Activated naive CD4-positive, alpha-beta T cell (primary cell): ENCODE measurements at places on chromosomes 1 and 21.

- no peak for DNase-seq
These were observed 169 bp downstream of the UBAP2L start for GRCh38 chr1:154220970-154221277.

- no peak for DNase-seq
These were observed 109.9 kb downstream of the CASZ1 start for GRCh38 chr1:10686404-10687040.

GRCh38 chr1:8974551-8974950 is 28.9 kb downstream of the CA6 start:
- DNase-seq: no peak

DNA sequence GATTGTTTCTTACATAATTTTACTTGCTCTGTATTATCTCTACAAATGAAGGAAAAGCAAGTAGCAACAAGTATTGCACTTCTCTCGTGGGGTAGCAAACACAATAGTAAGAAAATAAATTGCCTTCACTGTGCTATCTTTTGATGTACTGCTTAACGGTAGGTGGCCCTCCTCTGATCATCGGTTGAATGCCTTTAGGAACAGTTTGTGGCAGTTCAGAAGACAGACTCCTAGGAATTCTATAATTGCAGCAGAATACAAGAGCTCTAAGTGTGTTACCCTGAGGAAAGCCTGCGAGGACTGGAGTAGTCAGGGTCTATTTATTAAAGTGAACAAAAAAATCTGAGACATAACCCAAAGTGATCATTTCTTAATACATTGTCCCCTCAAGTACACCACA is 1135.9 kb downstream of the KCNT2 start:
- DNase-seq: no peak

DNA sequence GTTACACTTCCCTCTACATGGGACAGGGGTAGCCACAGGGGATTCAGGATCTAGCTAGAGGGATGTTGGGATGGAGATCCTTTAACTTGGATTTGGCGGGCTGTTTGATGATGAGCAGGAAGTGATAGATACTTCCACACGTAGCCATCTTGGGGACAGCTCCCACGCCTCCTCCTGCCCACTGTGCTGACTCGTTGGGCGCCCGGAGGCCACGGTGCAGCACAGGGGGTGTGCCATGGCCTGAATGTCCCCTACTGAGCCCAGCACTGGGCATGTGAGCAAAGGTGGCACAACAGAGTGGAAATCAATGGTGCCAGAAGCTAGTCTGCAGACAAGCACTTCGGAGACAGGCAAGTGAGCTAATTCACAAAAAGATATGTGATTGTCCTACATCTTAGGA is 31.6 kb upstream of the CCSAP start:
- DNase-seq: no peak

- DNase-seq: no peak
These were observed 303.3 kb downstream of the S1PR1 start for GRCh38 chr1:101540161-101540560.

- DNase-seq: no peak
These were observed 6.4 kb upstream of the RGS2 start for GRCh38 chr1:192802406-192802805.
